ENCODE measurements at places on chromosomes 7 and 10.
A peak's percentile ranks its signal among the peaks of the same experiment; 100 is the strongest.

DNA sequence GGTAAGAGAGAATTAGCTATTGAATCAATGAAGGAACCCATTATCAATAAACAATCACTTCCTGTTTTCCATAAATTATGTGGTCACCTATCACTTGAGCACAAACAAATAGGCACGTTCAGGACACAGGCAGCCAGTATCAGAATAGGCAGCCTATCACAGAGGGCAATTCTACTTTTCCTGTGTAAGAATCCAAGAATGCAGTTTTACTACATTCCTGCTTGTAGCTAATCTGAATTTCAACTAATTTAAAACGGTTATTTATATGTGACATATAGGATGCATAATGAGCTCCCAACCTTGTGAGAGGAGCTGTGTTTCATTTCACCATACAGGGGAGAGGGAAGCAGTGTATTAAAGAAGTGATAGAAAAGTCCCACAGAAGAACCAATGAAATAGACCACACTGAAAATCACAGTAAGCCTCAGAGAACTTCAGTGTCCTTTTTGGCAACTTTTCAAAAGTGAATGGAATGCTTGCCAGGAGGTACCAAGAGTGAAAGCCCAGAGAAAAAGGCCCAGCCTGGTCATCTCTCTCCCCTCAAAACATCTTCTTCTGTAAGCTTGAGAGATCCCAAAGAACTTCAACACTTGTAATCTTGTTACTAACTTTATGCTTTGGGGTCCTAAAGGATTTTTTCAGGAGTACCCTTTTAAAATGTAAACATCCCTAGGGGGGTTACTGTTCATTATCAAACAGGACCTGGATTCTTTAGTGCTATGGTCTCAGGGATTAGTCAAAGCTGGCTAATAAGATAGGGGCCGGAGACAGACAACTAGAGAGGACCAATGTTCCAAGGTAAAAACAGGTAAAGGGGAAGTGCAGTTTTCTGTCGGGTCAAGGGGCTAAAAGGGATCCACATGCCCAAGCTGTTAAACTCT lies 1.3 kb downstream of the IMMP2L start:
- DNase-seq, result peak; percentile 47

DNA sequence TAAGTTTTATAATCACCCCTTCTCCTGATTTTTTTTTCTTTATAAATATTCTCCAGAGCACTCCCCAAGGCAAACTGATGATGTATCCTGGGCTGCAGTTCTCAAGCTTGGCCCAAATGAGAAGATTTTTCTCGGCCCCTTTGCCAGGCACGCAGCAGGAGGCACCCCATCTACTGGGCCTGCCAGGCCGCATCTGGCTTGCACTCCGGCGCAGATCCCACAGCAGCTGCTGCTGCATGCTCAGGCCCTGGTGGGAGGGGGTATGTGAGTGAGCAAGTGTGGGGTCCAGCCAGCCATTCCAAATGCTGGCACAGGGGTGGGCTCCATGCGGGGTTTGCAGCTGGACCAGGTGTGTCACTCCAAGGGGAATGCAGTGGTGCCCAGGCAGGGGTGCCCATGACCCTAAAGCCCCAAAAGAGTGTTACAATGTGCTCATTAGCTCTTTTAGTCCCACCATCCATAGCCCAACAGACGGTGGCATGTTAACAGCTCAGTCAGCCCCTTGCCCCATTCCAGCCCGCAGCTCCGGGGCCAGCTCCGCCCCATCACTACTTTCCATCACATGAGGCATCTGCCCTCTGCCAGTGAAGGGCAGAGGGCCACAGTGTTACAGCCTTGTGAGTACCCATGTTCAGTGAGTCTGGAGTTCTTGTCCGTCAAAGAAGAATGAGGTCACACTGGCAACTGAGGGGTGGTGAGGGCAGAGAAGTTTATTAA lies 25.9 kb downstream of the OAT start:
- no peak for DNase-seq

GRCh38 chr10:133241501-133242205 lies 4.0 kb downstream of the VENTX start:
- DNase-seq, result no peak

- DNase-seq, result peak; percentile 80
Observed at GRCh38 chr7:17769918-17770317, 170.4 kb downstream of the SNX13 start.

GRCh38 chr7:26105236-26105635 lies 46.8 kb upstream of the NFE2L3 start:
- no peak for DNase-seq

GRCh38 chr10:8211631-8212030 lies 157.1 kb downstream of the GATA3 start:
- DNase-seq, result no peak

DNA sequence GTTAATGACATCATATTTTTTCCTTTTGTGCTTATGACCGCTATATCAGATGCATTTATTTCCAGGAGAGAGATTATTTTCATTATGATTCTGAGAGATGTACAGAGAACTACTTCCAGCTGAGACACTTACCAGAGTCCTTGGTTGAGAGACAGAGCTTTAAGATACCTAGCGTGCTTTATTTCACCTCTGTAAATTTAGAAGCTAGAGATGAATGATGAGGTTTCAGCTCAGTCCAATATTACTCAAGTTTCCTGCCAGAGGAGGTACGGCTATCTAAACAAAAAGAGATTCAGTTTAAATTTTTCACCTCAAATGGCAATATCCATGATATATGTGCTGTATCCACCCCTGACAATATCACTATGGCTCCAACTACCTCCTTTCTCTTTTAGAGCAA lies 182.6 kb upstream of the FAM3C start:
- DNase-seq, result no peak

DNA sequence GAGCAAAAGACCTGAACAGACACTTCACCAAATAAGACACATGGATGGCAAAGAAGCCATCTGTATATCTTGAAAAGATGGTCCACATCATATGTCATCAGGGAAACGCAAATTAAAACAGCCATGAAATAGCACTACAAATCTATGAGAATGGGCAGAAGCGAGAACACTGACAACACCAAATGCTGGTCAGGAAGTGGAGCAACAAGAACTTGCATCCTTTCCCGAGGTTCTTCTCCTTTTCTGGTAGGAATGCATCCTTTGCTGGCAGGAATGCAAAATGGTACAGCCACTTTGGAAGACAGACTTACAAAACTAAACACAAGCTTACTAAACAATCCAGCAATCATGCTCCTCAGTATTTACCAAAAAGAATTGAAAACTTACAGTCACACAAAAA lies 60.0 kb downstream of the PIK3AP1 start:
- no peak for DNase-seq

- DNase-seq, result no peak
Observed at GRCh38 chr7:156886020-156886795, 6.8 kb downstream of the LMBR1 start.

DNA sequence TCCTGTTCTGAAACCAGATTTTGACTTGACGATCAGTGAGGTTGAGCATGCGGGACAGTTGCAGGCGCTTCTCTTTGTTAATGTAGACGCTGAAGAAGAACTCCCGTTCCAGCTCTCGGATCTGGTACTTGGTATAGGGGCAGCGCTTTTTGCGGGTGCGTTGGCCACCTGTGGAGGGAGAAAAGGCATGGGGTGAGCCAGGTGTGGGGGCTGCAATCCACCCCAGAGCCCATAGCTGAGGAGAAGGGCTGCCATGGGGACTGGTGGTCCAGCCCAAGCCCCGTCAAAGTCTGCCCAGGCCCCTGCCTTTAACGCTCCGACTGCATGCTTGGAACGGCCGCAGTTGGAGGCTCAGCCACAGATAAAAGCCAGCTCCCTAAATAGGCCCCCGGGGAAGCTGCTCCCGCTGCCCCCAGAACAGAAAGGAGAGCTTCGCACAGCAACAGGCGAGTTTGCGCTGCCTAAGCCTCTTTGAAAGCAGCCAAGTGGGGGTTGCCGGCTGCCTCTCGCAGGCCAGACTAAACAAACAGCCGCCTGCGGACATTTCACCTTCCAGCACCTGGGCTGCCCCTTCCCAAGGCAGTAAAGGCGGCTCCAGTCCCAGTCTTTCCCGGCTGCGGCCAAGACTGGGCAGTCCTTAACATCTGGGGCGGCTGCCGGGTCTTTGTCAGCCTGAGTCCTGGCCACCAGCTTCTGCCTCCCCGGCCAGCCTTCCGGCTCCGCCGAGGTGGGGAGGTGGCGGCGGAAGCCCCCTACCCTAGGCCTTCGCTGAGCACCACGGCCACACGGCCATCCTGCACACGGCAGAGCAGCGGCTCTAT lies 2.0 kb downstream of the HOXA11 start:
- DNase-seq, result peak; percentile 57

GRCh38 chr10:97531401-97531986 lies 32.8 kb downstream of the UBTD1 start:
- DNase-seq, result peak; percentile 41

DNA sequence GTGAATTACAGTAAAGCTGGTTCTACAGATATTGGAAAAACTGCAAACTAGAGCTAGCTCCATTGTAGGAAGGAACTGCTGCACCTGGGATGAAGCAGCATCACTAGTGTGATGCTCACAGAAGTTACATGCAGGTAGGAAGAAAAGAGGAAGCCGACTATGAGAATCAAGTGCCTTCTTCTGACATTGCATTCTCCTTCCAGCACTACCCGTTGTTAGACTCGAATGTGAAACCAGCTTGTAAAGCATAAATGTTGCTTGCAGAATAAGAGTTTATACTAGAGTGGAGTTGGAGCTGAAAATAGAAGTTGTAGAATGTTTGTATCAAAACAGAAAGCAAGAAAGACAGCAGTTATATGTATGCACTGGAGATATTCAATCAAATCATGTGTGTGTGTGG lies 49.9 kb downstream of the TRIM24 start:
- DNase-seq, result no peak

- peak; percentile 79 for DNase-seq
Observed at GRCh38 chr7:105932835-105933477, 30.1 kb upstream of the CDHR3 start.

GRCh38 chr7:157832006-157832405 lies 495.2 kb downstream of the DNAJB6 start:
- no peak for DNase-seq

GRCh38 chr7:98399890-98400541 lies 874 bp downstream of the BAIAP2L1 start:
- DNase-seq, result peak; percentile 75

- peak; percentile 66 for DNase-seq
Observed at GRCh38 chr7:32479574-32480200, 10.5 kb downstream of the LSM5 start.

DNA sequence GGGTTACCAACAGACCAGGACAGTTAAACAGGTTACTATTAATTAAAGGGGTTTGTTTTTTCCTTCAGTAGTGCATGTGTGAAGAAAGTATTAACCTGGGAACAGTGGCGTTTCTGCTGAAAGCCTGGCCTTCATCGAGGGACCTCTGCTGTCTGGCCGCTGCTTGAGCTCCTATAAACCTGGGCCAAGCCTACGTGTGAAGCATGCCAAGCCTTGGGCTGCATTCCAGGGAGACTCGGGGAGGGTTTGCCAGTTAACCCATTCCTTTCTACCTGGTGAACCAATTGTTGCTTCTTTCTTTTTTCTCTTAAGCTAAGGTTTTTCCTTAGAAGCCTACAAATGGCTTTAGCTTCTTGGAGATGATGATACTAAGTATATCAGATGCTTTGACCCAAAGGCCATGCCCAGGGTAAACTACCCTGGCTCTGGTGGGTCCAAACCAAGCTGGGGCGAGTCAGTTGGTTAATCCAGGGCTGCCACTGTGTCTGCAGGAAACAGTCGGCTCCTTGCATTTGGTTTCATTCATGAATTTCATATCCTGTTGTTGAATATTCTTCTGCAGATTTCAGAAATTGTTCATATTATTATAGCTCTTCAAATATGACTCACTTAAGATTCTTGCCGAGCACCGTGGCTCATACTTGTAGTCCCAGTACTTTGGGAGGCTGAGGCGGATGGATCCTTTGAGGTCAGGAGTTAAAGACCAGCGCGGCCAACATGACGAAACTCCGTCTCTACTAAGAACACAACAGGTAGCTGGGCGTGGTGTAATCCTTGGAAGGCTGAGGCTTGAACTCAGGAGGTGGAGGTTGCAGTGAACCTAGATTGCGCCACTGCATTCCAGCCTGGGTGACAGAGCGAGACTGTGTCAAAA lies 23.8 kb downstream of the PFKP start:
- peak; percentile 66 for DNase-seq
